Pericardium fibroblast (primary cell): ENCODE measurements at places on chromosomes 2 and 18. TPM values are rescaled to one million over a fixed set of nuclear protein-coding genes. Genes with fewer than 3 reads are reported as not detected.

Gene SPATS2L
- 77.3 and 106 TPM in 2 replicates for total RNA-seq

Gene FABP1
- total RNA-seq, result not detected in 2 replicates

Gene GPR55
- total RNA-seq, result not detected in 2 replicates

Gene LYG1
- total RNA-seq, result 1.3 TPM in 1 of 2 replicates, not detected in the other

Gene ADI1
- total RNA-seq, result 79.2 and 93.4 TPM in 2 replicates

Gene PIKFYVE
- total RNA-seq, result 16.8 and 28.1 TPM in 2 replicates

Gene RAMP1
- 18.0 and 21.4 TPM in 2 replicates for total RNA-seq
